ENCODE measurements at places on chromosomes 1 and 21. TPM values are rescaled to one million over a fixed set of nuclear protein-coding genes. Genes with fewer than 3 reads are reported as not detected.

- no peak overlapping the region for H3K27ac ChIP-seq
- DNase-seq: no peak
- H3K4me3 ChIP-seq: no peak overlapping the region
- H3K36me3 ChIP-seq: no peaks in the 10 kb centered on the region
- H3K4me1 ChIP-seq: peaks cover 6% of the 10 kb centered on the region
Observed at GRCh38 chr1:87435484-87435883, 106.8 kb downstream of the LMO4 start.

DNA sequence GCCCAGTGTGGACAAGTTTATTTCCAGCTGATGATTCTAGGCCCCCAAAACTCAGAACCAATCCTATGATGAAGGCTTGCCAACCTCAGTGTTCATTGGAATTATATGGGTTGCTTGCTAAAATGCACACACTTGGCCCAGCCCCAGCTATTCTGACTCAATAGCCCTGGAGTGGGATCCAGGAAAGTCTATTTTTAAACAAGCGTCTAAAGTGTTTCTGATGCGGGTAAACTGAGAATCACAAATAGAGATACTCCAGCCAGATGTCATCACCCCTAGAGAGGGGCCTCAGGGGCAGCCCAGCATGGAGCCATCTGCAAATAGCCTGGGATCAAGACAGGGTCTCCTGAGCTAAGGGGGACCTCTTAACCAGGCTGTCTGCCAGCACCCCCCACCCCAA lies 46.0 kb downstream of the PKP1 start:
- no peak overlapping the region for H3K4me3 ChIP-seq
- no peaks in the 10 kb centered on the region for H3K4me1 ChIP-seq
- no peaks in the 10 kb centered on the region for H3K27me3 ChIP-seq
- no peaks in the 10 kb centered on the region for H3K36me3 ChIP-seq
- DNase-seq: no peak

DNA sequence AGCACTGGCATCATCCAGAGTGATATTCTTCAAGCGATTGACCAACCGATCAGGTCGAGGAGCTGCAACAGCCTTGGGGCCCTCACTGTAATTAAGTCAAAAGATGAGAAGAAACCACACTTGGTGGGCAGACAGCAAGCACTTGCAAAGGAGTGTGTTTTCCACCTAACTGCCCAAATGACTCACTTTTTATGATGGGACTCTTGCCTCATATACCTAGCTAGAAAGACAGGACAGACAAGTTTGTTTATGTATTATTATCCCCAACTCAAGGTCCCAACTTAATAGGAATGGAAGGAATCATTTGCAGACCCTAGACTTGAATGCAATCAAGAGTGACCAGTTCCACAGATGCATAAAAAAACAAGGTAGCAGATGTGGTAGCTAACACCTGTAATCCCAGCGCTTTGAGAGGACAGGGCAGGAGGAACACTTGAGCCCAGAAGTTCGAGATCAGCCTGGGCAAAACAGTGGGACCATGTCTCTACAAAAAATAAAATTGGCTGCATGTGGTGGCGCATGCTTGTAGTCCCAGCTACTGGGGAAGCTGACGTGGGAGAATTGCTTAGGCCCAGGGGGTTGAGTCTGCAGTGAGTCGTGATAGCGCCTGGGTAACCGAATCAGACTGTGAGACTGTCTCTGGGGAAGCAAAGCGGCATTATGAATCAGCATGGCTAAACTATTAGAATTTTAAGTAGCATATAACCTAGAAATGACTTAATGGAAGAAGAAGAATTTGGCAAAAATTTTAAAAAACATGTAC lies 2.3 kb upstream of the NRAS start:
- no peaks in the 10 kb centered on the region for H3K27me3 ChIP-seq
- H3K27ac ChIP-seq: no peak overlapping the region
- DNase-seq: no peak

DNA sequence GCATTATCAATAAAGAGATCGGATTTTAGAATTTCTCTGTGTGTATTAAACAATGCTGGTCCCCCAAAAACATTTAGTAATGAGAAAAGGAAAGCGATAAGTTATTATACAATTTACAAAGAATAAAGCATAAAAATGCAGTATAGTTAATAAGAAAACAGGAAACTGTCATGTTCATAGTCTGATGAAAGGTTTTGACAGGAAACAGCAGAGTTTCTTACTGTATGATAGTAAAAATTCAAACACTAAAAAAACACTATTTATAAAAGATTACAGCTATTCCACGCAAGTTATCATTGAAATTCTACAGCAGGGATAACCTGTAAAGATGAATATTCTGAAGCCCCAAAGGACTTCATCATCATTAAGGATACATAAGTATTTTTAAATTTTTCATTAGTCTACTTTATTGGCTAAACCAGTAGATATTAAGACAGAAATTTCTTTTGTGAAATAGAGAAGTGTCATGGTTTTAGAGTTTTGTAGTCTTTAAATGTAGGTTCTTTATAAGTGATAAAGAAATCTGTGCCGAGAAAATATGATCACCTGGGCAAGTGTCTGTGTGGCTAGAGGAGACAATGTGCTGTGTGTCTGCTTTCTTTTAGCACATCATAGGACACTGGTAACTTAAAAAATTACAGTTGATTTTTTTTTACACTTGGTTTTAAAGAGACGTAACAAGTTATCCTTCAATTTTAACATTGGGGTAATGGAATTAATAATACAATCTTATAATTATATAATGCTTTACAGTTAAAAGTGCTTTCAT lies 49.7 kb upstream of the GFI1 start:
- no peak overlapping the region for H3K27ac ChIP-seq
- no peak for DNase-seq
- H3K4me1 ChIP-seq: no peaks in the 10 kb centered on the region
- no peaks in the 10 kb centered on the region for H3K36me3 ChIP-seq

GRCh38 chr21:21373969-21374368 lies 375.8 kb downstream of the NCAM2 start:
- no peak overlapping the region for H3K27ac ChIP-seq
- H3K4me3 ChIP-seq: no peak overlapping the region
- H3K27me3 ChIP-seq: no peaks in the 10 kb centered on the region
- no peaks in the 10 kb centered on the region for H3K4me1 ChIP-seq

DNA sequence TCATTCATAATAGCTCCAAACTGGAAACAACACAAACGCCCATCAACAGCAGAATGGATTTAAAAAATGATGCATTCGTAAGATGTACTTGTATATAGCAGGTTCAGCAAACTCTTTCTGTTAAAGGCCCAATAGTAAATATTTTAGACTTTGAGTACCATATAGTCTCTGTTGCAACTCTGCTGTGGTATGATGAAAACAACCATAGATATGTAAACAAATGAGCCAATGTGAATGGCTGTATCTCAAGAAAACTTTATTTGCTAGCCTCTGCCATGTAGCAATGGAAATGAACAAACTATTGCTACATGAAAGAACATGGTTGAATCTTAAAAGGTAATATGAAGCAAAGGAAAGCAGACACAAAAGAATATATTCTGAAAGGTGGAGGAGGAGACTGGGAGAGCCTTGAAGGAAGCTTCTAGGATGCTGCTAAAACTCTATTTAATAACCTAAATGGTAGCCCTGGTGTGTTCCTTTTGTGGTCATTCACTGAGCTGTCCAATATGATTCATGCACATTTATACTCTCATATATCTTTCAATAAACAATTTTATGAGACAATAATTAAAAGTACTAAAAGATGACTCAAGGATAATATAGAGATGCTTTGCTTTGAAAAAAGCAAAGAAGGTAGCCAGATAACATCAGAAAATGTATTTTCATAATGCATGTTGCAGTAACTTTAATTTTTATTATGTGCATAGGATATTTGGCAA lies 29.1 kb upstream of the FMO3 start:
- H3K4me3 ChIP-seq: no peak overlapping the region
- H3K27ac ChIP-seq: no peak overlapping the region
- H3K27me3 ChIP-seq: no peaks in the 10 kb centered on the region
- DNase-seq: no peak

DNA sequence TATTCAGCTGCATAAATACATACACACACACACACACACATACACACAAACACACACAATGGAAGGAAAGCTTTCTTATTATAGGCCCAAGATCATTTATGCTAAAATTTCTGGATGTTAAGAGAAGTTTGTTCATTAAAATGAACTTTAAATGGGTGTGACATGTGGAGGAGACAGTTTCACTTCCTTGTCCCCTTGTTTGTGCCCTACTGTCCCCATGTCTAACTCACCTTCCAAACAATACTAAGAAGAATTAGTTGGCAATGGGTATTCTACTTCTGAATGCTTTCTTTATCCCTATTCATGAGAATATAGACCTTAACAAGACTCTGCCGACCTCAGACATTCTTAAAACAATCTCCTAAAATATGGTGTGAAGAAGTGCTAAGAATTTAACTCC lies 63.5 kb upstream of the NRIP1 start:
- no peak overlapping the region for H3K4me3 ChIP-seq
- no peaks in the 10 kb centered on the region for H3K4me1 ChIP-seq
- no peak for DNase-seq
- no peak overlapping the region for H3K27ac ChIP-seq
- no peaks in the 10 kb centered on the region for H3K27me3 ChIP-seq
- H3K36me3 ChIP-seq: no peaks in the 10 kb centered on the region

- DNase-seq: peak; percentile 67
- no peak overlapping the region for H3K4me3 ChIP-seq
- no peaks in the 10 kb centered on the region for H3K27me3 ChIP-seq
- H3K4me1 ChIP-seq: no peaks in the 10 kb centered on the region
Observed at GRCh38 chr1:154837034-154837671, 32.9 kb downstream of the KCNN3 start.

DNA sequence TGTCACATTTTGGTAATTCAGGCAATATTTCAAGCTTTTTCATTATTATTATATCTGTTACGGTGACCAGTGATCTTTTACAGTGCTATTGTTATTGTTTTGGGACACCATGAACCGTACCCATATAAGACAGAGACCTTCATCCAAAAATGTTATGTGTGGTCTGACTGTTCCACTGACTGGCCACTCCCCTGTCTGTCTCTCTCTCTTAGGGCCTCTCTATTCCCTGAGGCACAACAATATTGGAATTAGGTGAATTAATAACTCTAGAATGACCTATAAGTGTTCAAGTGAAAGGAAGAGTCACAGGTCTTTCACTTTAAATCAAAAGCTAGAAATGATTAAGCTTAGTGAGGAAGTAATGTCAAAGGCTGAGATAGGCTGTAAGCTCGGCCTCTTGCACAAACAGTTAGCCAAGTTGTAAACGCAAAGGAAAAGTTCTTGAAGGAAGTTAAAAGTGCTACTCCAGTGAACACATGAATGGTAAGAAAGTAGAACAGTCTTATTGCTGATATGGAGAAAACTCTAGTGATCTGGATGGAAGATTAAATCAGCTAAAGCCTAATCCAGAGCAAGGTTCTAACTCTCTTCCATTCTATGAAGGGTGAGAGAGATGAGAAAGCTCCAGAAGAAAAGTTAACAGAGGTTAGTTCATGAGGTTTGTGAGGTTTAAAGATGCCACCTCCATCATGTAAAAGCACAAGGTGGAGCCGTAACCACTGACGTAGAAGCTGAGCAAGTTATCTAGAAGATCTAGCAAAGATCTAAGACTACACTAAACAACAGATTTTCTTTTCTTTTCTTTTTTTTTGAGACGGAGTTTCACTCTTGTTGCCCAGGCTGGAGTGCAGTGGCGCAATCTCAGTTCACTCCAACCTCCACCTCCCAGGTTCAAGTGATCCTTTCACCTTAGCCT lies 19.7 kb upstream of the DIPK1A start:
- H3K27ac ChIP-seq: no peak overlapping the region
- H3K27me3 ChIP-seq: no peaks in the 10 kb centered on the region
- no peak for DNase-seq

- no peaks in the 10 kb centered on the region for H3K4me1 ChIP-seq
- no peaks in the 10 kb centered on the region for H3K36me3 ChIP-seq
- H3K27me3 ChIP-seq: no peaks in the 10 kb centered on the region
- DNase-seq: no peak
Observed at GRCh38 chr1:32411261-32411660, 17.0 kb upstream of the BSDC1 start.

DNA sequence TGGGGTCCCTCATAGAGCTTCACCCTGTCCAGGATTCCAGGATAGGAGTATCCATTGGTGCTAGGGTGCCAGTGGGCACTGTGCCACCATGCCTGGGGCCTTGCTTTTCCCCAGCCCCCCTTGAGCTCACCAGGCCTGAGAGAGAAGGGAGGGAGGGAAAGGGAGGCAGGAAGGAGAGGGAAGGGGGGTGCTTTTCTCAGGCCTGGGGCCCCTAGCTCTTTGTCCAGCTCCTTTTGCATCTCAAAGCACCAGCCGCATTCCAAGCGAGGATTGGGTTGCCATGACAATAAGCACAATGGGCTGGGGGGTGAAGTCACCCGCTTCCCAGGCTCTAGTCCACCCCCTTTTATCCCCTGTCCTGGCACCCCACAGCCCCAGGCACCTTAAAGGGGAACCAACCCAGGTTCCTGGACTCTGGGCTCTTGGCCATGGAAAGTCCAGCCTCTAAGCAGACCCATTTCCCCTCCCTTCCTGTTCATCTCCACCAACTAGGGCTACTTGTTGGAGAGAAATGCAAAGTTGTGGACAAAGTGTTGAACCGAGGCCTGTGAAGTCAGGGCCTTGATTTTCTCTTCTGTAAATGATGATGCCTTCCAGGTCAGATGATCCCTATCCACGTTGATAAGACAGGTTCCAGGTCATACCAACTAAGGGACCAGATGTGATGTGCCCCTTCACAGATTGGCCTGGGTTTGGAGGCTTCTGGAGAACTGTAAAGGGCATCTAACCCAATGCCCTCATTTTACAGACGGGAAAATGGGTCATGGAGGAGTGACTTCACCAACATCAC lies 11.4 kb downstream of the THBS3 start:
- no peaks in the 10 kb centered on the region for H3K27me3 ChIP-seq
- DNase-seq: no peak
- H3K4me1 ChIP-seq: peaks cover 13% of the 10 kb centered on the region
- no peak overlapping the region for H3K4me3 ChIP-seq
- no peaks in the 10 kb centered on the region for H3K36me3 ChIP-seq
- H3K27ac ChIP-seq: no peak overlapping the region

DNA sequence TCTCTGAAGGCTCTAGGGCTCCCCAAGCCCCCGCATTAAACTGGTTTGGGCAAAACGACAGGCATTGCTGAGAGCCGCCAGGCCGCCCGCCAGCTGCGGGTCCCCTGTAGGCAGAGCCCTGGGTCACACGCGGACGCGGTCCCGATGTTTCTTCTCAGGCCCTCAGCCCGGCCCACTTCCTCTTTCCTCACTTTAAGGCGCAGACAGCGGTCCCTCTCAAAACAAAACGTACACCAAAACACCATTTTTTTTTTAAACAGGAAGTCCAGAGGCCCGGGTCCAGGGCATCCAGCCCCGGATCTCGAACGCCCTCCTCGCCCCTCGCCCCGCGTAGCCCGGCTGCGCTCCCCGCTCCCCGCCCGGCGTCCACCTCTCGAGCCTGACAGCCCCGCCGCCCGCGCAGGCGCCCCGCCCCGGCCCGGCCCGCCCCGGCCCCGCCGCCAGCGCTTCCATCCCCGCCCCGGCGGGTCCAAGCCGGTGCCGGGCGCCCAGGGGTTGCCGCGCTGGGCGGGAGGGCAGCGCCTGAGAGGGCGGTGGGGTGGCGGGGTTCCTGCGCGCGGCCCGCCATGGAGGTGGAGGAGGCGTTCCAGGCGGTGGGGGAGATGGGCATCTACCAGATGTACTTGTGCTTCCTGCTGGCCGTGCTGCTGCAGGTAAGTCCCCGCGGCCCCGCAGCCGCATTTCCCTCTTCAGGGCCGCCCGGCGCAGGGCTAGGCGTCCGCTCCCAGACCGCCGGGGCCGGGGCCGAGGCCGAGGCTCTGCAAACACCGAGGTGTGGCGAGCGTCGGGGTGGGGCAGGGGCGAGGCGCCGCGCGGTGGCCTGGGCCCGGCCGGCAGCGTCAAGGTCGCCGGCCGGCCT lies at the start of gene SLC22A15:
TSS of gene SLC22A15 (plus strand) at position 452 of the 859 bp plus-strand sequence. CDS start at position 567, 115 bp downstream.
- H3K27ac ChIP-seq: no peak within 1 kb of the TSS
- peak; percentile 41 for DNase-seq

GPR25 gene
- 0.06 TPM for polyA plus RNA-seq

ZBTB8B gene
- polyA plus RNA-seq: 0.10 TPM

CBS gene
- 77.6 TPM for polyA plus RNA-seq

DBT gene
- 10.9 TPM for polyA plus RNA-seq

IFFO2 gene
- 6.3 TPM for polyA plus RNA-seq

SYNC gene
- polyA plus RNA-seq: 10.6 TPM
